ENCODE measurements at places on chromosomes 6 and 20.

- DNase-seq, result no peak
Measured at GRCh38 chr6:73879501-73880293, 183.7 kb downstream of the CD109 start.

- DNase-seq, result no peak
Measured at GRCh38 chr20:62831854-62832211, 15.0 kb downstream of the COL9A3 start.

- no peak for DNase-seq
Measured at GRCh38 chr6:168093634-168094033, 14.6 kb upstream of the FRMD1 start.

DNA sequence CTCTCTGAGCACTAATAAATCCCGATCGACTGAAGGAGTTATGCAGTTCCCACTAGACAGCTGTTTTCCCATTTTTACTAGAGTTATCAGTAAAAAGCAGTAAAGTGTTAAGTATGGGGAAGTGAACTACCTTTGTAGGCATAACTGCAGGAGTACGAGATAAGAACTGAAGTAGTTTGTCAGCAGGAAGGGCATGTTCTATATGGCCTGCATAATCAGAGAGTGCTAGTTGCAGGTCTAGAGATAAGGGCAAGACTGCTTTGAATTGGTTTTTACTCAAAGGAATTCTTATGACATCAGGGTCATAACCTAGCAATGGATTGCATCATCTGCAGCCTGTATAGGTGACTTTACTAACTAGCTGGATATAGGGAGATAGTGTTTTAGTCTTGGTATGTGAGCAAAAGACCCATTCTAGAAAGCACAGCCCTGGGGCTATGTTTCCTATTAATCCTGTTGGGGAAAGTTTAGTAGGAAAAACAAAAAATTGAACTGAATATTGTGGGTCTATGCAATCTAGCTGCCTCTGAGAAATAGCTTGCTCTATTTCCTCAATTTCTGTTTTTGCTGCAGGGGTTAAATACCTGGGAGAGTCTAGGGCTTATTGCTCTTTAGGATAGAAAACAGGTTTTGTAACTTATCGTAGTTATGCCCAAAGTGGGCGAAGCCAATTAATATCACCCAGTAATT lies 22.6 kb upstream of the CRISP1 start:
- no peak for DNase-seq

DNA sequence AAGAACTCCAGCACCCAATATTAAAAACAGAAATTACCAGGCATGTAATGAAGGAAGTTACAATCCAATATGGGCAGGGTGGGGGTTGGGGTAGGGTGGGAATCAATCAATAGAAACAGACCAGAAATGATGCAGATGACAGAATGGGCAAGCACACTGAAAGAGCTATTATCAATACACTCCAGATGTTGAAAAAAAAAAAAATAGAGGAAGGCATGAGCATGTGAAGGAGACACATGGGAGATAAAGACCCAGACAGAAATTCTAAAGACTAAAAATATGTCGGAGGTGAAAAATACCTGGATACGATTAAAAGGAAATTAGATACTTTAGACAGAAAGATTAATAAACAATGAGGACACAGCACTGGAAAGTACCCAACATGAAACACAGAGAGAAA lies 19.1 kb upstream of the ZC3H12D start:
- DNase-seq, result no peak

DNA sequence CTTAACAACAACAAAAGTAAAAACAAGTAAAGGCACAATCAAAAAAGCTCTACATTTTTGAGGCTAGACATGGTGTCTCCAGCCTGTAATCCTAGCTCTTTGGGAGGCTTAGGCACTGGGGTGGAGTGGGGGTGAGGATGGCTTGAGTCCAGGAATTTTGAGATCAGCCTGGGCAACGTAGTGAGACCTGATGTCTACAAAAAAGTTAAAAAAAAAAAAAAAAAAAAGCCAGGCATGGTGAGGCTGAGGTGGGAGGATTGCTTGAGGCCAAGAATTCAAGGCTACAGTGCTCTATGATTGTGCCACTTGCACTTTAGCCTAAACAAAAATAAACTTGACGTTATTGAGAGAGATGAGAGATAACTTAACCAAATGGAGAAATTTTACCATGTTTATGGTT lies 60.1 kb downstream of the QKI start:
- no peak for DNase-seq
